CD4-positive, alpha-beta T cell treated with Interleukin-12 subunit alpha and Interleukin-12 subunit beta, for 1 hour (primary cell): ENCODE measurements at places on chromosomes 16 and 17.

DNA sequence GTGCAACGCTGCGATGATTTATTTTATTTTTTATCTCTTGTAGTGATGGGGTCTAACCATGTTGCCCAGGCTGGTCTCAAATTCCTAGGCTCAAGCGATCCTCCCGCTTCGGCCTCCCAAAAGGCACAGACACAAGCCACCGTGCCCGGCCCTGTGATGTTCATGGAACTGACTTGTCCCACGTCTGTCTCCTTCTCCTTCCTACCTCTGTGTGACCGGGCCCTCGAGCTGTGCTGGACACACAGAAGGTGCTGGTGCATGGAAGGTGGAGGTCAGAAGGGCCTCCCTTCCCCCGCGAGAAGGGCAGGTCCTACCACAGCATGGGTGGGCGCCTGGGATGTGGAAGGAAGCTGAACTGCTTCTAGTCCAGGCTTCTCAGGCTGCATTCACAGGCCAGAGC lies 88.0 kb downstream of the SEC14L1 start:
- DNase-seq = no peak

DNA sequence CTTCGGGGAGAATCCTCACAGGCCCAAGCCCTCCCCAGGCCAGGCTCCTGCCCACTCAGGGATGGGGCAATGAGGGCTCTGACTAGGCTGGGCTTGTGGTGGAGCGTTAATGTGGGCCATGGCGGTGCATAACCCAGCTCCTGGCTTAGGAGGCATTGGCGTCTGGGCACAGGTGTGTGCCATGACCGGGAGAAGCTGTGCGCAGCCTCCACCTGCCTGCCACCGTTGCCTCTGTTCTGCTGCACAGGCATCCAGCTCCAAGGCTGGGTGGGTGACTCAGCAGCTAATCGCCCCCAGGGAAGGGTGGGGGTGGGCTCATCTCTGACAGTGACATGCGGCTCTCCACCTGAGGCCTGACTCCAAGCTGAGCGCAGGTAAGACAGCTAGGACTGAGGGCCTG lies 3.5 kb upstream of the ARHGAP27 start:
- DNase-seq = no peak

DNA sequence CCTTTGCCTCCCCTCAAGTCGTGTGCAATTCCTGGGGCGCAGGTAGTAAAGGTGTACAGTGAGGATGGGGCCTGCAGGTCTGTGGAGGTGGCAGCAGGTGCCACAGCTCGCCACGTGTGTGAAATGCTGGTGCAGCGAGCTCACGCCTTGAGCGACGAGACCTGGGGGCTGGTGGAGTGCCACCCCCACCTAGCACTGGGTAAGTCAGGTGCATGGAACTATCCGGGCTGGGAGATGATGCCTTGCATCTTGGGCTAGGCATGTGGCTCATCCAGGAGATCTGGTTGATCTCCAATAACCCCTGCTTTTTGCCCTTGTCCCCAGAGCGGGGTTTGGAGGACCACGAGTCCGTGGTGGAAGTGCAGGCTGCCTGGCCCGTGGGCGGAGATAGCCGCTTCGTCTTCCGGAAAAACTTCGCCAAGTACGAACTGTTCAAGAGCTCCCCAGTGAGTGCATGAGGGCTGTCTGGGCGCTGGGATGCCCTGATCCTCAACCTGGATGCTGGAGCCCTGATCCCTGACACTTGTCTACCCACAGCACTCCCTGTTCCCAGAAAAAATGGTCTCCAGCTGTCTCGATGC lies 5.2 kb downstream of the GRB7 start:
- no peak for DNase-seq

DNA sequence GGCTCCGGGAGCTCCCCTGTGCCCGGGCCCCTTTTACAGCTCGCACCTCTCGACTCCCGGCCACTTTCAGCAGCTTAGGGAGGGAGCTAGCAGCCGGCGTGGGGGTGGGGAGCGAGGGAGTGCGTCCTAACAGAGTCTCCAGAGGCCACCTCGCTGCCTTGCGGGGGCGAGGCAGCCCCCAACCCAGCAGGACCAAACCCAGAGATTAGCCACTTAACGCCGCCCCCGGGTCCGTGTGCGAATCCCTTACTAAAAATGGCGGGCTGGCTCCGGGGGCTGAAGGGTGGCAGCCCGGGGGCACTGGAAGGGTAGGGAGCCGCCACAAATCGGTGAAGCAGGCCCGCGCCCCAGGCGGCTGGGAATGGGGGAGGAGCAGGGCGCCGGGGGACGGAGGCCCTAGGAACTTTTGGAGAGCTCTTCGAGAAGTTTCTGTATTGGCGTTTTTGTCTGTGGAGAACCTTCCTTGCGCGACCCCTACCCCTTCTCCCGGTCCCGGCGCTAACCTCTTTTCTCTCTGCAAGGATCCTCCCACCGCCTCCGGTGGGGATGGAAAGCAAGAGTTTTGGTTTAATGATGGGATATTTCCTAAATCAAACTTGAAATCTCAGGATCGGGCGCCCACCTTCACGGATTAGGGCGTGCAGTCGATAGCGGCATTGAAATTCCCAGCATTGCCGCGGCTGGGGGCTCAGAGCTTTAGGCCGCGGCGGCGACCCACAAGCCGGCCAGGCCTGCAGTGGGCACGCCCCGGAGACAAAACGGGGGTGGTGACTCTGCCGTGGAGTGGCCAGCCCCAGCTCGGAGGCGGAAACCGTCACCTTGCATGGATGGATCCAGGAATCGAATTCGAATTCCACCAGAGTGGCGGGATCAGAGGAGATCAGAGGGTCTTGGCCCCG lies 793 bp upstream of the IRX3 start:
- DNase-seq = no peak

DNA sequence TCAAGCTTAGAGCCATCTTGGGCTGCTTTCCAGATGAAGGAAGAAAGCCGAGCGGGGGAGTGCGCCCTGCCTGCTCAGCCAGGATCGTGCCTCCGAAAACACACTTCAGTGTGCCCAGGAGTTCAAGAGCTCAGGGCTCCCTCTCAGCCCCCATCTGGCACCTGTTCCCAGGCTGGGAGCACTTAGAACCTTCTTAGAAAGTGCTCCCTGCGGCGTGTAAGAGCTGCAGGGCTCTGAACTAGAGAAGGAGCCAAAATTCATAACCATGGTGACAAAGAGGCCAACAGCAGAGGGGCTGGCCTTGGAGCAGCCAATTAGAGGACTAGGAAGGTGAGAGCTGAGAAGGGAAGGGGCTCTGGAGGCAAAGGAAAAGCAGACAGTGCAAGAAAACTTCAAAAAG lies 59.0 kb upstream of the TNRC6C start:
- DNase-seq = no peak

GRCh38 chr16:57324749-57325148 lies 33.8 kb upstream of the CCL22 start:
- no peak for DNase-seq

DNA sequence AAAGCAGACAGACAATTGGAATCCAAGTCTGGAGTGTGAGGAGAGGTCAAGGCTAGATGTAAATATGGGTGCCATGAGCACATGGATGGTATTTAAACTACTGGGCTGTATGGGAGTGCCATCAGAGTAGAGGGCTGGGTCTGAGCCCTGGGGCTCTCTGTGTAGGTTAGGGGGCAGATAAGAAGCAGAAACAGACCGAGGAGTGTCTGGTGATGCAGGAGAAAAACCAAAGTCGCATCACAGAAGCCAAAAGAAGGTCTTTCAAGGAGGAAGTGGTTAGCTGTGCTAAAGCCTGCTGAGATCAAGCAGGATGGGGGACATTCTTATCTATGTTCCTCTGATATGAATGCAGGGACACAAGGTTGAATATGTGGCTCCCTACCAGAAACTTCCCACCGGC lies 1.9 kb downstream of the TSEN54 start:
- peak; percentile 68 for DNase-seq

DNA sequence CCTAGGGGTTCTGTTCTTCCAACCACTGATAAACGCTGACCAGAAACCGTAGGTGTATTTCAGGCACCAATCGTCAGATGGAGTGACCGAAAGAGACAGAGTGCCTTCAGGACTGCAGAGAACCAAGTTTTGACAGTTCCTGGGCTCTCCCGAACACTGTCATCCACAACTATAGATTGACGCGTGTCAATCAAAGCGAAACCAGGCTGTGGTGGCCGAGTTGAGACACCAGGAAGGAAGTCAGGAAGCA lies 11.9 kb upstream of the AURKB start:
- DNase-seq = no peak

- DNase-seq = no peak
Observed at GRCh38 chr16:85140455-85141012, 28.3 kb upstream of the CIBAR2 start.

DNA sequence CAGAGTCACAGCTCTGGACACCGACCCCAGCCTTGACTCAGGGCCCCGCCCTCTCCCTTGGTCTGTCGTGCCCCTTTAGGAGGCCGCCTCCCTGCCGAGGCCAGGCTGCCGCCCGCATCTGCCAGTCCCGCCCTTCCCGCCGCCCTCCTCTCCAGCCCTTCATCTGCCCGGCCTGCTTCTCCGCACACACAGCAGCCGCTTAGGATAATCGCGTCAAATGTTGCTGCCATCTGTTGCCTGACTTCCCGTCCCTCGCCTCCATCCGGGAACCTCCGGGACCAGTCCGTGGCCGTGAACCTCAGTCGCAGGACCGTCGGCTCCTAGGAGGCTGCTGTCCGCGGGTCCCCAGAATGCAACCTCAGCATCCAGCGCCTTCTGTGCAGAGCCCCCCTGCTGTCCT lies 11.9 kb downstream of the GSE1 start:
- DNase-seq = no peak

- DNase-seq = peak; percentile 56
Observed at GRCh38 chr16:13923703-13924298, 3.8 kb downstream of the ERCC4 start.

DNA sequence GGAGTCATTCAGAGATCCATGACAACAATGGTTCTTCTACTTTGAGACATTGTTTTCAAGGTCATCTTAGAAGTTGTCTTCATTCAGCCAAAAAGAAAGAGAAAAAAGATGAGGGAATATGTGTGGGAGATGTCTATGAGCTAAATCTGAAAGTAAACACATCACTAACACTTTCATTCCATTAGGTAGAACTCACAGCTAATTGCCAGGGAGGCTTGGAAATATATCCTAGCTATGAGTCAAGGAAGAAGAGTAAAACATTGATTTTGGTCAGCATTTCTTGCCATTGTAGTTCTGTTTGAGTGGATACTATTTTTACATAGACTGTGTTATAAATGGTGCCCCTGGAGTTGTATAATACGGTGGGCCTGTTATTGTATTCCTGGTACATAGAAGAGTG lies 316.4 kb upstream of the MYOCD start:
- no peak for DNase-seq

DNA sequence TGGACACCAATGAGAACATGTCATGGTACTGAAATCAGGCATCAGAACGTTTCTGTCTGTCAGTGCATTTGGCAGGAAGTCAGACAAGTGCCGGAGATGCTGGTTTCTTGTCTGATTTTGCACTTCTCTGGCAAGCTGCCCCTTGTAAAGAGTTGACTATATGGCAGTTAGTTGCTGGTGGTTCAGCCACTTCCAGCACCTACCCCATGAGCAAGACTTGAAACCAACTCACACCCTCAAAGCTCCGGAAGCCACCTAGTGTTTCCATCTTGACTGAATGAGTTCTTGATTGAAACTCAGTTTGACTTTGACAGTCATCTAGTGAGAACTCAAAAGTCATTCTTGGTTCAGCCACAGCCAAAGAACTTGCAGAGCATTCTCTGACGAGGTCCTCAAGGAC lies 225.1 kb downstream of the SPECC1 start:
- DNase-seq = peak; percentile 33

- no peak for DNase-seq
Observed at GRCh38 chr17:7240375-7240774, 1.1 kb upstream of the PHF23 start.

DNA sequence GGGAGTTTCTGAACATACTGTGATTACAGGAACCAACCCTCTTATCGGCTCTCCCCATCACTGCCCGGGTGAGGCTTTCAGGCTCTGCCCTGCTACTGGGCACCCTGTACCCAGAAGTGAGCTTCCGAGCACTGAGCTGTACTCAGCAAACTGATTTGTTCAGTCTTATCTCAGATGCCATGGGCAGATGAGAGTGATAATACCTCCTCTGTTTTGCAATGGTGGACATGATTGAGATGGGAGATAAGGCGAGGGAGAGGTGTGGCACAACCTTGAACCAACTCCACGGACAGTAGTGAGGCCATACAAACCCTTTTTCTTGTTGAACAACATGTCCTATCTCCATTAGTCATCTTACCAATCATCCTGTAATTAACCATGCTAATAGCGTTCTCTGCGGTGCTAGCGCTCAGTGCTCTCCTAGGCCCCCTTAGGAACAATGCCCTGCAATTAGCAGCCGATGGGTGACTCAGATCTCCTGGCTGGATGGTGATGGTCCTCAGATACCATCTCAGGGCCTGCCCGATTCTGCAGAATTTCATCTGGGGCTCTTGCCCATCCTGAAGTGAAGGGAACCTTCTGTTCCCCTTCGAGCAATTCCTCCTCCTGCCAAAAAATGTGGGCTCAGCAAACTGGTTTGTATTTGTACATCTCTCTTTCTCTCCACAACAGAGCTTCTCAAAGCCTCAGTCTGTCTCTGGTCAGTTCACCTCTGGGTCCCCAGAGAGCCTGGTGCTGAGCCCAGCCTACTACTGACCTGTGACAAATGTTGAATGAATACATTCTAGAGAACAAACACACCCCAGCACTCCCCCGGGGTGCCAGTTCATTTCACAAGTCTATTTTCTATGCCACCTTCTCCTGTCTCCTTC lies 139.3 kb upstream of the IRX3 start:
- no peak for DNase-seq

GRCh38 chr16:50102051-50102746 lies 36.4 kb downstream of the HEATR3 start:
- DNase-seq = no peak

GRCh38 chr17:71023249-71024030 lies 854.1 kb downstream of the KCNJ2 start:
- no peak for DNase-seq

- DNase-seq = no peak
Observed at GRCh38 chr17:28579526-28579925, 2.8 kb upstream of the ALDOC start.

DNA sequence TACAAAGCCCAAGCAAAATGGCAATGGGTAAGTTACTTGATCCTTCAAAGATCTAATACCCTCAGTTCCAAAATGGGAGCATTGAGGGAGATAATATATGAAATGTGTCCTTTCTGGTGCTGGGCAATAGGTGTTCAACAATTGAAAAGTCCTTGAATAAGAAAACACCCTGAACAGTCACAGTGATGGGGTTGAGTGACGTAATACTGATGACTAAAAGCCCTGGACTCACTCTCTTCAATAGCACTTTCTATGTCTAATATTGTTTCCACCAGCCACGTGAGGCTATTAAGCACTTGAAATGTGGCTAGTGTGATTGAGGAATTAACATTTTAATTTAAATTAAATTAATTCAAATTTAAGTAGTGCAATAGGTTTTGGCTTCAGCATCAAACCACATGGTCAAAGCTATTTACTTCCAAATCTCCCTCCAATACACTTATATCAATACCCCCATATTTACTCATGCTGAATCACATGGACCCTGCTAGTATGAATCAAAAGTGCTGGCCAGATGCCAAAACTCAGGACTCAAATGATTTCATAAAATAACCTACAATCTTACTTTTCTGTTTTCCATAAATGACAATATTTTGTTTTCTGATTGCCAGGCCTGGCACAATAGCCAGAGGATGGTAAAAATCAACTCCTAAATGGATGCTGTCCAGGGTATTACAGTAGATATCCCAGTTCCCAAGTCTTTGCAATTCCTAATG lies 516.2 kb downstream of the HAPSTR1 start:
- DNase-seq = no peak

GRCh38 chr17:80212511-80212910 lies 7.6 kb downstream of the SGSH start:
- no peak for DNase-seq
